Fibroblast of skin of left biceps (primary cell): ENCODE measurements at places on chromosomes 1 and 21.

DNA sequence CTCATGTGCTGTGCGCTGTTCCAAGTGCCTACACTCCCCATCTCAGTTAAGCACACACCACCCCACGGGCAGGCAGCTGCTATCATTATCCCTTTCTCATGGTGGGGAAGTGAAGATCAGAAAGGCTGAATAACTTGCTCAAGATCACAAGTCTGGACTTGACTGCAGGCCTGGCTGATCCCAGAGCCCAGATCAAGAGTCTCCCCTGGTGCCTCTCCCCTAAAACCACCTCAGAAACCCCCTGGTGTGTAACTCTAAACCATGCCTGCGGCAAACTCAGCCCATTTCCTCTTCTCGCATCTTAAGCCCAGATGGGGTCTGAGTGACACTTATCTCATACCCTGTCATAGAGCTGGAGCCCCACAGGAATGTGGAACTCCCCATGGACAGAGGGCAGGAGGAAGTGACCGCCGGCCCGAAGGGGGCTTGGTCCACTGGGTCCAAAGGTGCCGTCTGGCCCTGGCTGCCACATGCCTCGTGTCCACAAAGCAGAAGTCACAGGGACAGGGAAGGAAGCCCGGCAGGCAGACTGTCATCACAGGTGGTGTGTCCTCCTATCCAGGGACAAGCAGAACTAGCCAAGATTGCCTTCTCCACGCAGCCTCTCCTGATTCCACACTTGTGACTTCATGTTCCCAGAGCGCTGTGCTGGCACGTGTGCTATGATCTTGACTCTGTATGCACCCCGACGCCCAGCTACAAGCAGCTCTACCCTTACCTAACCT, 92.1 kb downstream of the SYF2 start:
- no peak for DNase-seq

DNA sequence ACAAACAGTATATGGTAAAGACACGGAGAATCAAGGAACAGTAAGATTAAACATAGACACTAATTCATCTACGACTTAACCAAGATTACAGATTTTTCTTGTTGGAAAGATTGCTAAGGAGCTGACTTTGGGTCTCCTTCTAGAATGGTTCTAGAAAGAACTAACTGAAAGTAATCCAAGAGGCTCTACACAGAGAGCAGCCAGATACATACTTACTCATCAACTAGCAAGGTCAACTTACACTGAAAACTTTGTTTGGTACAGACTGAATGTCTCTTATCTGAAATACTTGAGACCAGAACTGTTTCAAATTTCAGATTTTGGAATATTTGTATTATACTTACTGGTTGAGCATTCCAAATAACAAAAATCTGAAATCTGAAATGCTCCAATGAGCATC, 5.8 kb downstream of the C21orf91 start:
- DNase-seq, result no peak

GRCh38 chr1:14733048-14733778, 134.7 kb downstream of the KAZN start:
- no peak for DNase-seq

DNA sequence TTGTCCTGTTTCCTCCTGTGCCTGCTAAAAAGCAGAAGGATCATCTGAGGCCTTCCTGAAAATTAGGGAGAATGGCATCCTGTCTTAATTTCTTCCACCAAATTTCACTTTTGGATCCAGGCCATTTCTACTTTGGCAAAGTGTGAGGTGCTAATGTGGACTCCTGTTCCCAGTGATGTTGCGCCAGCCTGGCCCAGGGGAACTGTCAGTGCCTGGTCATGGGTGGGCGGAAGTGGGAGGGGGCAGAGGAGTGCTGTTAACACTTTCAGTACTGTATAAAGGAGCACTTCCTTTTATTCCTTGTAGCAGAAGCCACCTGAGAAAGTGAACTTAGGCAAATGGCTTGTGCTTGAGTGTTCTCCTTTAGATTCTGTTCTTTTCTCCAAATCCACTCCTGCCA, 19.9 kb downstream of the ELAPOR1 start:
- no peak for DNase-seq

- DNase-seq, result no peak
These were observed 147.7 kb upstream of the WNT4 start for GRCh38 chr1:22290611-22291010.

- DNase-seq, result no peak
These were observed 74.2 kb upstream of the QSOX1 start for GRCh38 chr1:180080439-180080838.
